ENCODE measurements at places on chromosomes 3 and 15.

- DNase-seq = no peak
Measured at GRCh38 chr3:128296469-128297251, 143.4 kb downstream of the EEFSEC start.

DNA sequence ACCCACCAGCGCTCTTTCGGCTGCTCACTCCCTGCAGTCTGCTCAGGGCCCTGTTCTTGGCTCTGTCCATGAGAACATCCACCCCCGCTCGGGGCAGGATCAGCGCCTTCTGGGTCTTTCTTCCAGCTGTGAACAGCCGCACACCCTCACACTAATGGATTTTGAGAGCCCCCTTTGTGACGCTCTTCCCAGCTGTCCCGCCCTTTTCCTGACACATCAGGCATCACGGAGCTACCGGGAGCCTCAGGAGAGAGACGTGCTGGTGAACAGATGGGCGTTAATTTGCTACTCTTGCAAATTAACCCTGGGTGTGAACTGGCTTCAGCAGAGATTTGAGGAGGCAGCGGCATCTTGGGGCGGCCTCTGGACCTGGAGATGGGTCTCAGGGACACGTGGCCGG lies 113.0 kb downstream of the TMEM266 start:
- no peak for DNase-seq

DNA sequence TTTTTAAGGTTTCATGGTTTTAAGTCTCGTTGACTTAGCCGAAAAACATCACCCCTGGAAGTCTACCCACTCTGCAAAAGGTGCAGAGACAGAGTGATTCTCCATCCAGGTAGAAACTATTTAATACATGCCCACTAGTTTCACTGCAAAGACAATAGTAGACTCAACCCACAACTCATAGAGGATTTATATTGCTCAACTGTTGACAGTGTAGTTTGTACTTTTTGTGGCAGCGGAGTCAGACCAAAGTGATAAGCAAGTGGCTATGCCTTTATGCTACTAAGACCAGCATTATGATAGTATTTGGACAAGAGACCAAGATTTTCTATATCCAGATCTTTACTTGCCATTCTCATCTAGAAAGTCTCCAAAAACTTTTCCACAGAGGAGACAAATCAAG lies 98.8 kb upstream of the ZBTB20 start:
- DNase-seq = no peak

GRCh38 chr3:123809597-123809996 lies 74.5 kb downstream of the MYLK start:
- DNase-seq = no peak

GRCh38 chr3:126456211-126456610 lies 19.5 kb downstream of the ZXDC start:
- DNase-seq = no peak

GRCh38 chr15:56205061-56205876 lies 38.4 kb downstream of the RFX7 start:
- no peak for DNase-seq

DNA sequence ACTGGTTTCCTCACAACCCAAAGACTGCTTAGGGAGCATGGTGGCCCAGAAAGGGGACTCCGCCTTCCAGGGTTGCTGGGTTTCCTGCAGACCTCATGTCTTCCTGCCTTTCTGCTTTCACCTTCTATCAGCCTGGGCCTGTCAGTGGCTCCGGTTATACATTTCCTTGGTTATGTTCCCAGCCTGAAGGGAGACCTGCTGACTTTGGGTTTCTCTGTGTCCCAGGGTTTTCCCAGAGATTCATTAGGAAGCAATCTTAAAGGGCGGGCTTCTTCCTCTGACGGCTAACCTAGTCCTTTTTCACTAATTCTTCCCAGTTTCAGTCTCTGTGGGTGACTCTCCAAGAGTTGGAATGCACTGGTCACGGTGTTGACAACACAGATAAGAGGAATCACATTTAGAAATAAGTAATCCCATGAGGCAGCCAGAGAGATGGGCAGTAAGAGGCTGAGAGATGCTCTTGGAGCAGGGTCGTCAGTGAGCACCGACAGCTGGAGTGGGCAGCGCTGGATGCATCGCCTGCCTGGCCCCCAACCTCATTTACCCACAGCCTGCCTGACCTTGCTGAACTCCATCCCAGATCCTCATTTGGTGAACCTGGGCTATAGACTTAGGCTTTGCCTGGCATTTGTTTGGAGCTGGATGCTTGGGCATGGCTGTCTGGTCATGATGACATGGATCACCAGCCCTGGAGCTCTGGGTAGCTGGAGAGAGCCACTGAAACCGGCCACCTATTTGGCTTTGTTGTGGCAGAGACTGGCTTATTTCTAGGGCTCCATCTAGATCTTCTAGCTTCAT lies 10.0 kb upstream of the EHD4 start:
- no peak for DNase-seq

GRCh38 chr3:184660931-184661330 lies 50.9 kb downstream of the MAGEF1 start:
- DNase-seq = no peak

DNA sequence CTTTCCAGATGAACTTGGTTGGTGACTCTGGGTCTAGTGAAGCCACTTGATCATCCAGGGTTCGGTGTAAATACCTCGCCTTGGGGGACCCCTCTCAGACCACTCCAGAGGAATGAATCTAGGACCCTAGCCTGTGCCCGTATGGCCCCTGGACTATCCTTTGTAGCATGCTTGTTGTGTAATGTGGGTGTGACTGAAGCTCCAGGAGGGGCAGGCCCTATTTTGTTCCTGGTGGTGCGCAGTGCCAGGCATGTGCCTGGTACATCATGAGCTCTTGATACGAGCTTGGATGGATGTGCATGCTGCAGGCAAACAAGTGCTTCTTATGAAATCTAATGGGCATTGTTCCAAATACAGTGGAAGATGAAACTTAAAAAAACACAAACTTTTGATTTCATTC lies 82.8 kb downstream of the EBLN2 start:
- no peak for DNase-seq

DNA sequence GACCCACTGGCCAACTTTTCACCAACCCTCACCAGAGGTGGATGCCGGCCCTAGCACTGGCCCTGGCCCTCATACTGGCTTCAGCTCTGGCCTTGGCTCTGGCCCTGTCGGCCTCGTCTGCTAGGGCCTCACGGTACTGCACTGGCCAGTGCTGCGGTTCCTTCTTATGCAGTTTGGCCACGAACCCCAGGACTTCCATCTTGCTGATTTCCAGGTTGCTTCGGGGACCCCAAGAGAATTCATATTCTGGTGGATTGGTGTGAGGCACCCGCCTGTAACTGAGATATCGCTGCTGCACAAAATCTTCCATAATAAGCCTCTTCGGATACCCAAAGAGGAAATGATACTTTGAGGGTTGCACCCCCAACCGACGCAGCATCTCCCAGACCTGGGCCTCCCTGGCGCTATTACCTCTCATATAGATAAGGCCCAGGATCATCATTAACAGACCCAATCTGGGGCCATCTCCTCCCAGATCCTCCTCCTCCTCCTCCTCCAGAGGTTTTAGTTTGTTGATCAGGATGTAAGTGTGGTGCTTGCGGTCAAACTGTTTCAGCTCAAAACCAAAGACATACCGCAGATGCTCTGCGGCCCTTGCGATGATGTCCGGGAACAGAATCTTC lies 883 bp downstream of the MAGEF1 start:
- DNase-seq = peak; percentile 79

- no peak for DNase-seq
Measured at GRCh38 chr3:73827725-73828211, 203.0 kb upstream of the PDZRN3 start.

DNA sequence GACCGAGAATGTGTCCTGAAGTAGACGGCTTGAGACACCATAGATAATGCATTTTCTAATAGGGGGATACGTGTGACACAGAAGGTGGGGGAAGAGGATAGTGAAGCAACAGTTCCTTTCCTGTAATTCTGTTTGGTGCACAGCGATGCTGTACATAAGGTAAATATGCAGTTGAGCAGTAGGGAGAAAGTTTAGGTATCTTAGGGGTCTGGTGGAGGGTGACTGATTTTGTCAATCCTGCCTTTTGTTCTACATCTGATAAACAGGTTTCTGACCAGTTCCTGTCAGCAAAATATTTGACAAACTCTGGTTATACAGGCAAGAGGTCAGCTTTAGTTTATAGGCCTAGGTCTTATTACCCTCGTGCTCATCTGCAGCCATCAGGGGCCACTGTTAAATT lies 71.3 kb downstream of the TRAK1 start:
- no peak for DNase-seq

DNA sequence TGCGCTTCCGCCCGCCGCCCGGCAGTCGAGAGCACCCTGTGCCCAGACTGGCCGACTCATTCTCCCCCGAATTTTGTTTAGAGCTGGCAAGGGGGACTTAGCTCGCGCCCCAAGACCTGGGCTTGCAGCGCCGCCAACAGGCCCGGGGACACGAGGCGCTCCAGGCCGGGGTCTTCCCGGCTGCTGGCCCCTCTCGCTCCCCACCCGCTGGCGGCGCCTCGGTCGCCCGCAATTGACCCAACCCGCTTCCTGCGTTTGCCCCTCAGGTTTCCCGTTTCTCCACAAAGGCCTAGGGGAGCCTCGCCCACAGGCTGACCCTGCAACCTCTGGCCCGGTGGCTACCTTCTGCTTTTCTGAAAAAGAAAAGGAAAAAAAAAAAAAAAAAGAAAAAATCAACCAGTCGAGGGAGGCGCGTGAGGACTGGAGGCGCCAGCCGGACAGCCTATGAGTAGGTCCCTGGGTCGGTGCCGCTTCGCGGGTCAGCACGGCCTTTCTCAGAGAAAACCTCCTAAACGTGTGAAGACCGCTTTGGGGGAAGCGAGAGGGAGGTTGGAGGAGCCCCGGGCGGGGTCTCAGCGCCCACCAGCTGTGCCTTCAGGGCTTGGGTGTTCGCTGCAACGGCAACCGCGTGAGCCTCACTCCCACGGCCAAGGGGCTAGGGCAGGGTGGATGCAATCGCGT lies 7.2 kb downstream of the FOXL2 start:
- no peak for DNase-seq

DNA sequence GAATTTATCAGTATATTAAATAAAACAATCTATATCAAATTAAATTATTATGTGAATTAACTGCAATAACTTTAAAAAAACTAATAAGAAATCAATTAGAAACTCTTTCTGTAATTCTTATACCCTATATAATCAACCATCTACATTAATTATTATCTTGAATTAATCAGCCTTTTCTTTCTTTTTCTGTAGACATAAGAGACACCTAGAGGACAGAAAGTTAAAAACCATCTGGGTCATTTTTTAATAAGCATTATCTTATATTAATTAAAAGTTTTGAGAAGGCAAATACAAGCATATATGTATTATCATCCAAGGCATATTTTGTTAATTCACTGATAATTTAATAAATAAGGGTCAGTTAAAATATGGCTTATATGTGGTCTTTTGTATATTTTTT lies 24.2 kb upstream of the SLC25A26 start:
- no peak for DNase-seq

- no peak for DNase-seq
Measured at GRCh38 chr15:91925794-91926193, 72.3 kb downstream of the SLCO3A1 start.

- no peak for DNase-seq
Measured at GRCh38 chr3:16987141-16987540, 102.4 kb downstream of the PLCL2 start.

DNA sequence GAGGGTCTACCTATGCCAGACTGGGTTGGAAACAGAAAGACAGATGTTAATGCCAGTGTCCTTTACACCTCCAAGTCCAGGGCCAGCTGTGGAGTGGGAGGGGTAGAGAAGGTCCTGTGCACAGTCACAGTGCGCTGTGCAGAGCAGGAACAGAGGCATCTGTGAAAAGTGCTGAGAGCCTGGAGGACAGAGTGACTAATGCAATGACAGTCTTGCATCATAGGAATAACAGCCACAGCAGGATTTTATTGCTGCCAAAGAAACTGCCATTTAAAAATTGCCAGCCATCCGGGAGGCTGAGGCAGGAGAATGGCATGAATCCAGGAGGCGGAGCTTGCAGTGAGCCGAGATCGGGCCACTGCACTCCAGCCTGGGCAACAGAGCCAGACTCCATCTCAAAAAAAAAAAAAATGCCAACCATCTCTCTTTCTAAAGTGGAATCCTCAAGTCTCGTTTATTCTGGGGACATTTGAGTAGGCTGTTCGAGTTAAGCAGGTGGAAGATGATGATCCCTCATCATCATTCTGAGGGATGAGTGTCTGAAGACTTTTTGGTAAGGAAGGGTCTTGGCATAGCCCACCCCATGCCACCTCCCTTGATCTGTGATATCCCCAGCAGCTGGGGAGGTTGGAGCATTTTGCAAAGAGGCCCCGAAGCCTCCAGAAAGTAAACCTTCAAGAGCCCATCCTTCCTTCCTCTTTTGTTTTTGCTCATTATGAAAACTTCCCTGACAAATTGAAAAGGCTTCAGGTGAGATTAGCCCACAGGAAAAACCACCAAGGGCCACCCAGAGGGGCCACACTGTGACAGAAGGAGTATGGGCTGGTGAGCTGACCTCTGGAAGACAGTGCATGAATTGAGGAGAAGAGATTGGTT lies 7.7 kb downstream of the CCR2 start:
- peak; percentile 90 for DNase-seq

DNA sequence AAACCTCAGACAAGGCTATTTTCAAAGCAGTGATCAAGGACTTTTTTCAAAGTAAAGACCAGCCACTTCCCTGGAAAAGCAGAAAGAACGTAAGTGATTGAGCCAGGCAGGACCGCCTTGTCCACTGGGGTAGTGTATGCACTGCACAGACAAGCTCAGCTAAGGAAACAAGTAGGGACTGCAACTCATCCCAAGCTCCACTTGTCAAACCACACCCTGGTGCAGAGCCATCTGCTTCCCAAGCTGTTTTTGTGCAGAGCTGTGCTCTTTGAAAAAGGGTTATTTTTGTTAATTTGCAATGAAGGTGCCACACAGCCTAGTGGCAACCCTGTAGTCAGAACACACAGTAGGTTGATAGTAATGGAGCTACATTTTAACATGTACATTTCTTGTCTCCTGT lies 193.3 kb downstream of the ADAMTS9 start:
- no peak for DNase-seq

- no peak for DNase-seq
Measured at GRCh38 chr3:88657459-88657858, 450.0 kb upstream of the EPHA3 start.

DNA sequence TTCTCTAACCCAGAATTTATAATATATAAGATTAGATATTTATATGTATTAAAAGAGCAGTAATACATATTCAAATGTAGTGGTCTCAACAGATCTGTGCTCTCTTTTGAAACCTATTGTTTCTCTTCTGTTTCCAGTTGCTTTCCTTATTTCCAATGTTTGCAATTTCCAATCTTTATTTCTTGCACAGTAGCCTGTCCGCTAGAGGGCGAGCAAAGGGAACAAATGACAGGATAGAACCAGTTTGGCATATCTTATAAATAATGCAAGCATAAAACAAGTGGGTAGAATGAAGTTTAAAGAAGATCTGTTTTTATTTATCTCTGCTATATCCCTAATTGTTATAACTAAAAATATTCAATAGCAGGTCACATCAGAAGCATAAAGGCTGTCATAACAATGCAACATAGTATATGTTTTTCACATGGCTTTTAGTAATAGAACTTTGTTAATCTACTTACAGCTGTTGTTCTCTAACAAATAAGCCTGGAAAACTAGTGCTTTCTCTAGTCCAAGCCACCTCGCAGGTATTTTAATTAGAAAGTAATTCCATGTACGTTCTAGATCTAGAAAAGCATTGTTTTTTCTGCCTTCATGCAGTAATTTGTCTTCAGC lies 15.1 kb upstream of the TCAIM start:
- DNase-seq = peak; percentile 37

GRCh38 chr3:97425002-97425401 lies 339.6 kb upstream of the ARL6 start:
- no peak for DNase-seq
